ENCODE measurements at places on chromosomes 4 and X. TPM values are rescaled to one million over a fixed set of nuclear protein-coding genes. Genes with fewer than 3 reads are reported as not detected.

LRIT3 gene
- not detected for polyA plus RNA-seq

C4orf50 gene
- polyA plus RNA-seq = not detected

GJB1 gene
- not detected for polyA plus RNA-seq

SLC38A5 gene
- 20.0 TPM for polyA plus RNA-seq

MAGEA10 gene
- not detected for polyA plus RNA-seq

MED28 gene
- polyA plus RNA-seq = 8.8 TPM

BCAP31 gene
- polyA plus RNA-seq = 125 TPM

GAGE13 gene
- polyA plus RNA-seq = not detected

DNA sequence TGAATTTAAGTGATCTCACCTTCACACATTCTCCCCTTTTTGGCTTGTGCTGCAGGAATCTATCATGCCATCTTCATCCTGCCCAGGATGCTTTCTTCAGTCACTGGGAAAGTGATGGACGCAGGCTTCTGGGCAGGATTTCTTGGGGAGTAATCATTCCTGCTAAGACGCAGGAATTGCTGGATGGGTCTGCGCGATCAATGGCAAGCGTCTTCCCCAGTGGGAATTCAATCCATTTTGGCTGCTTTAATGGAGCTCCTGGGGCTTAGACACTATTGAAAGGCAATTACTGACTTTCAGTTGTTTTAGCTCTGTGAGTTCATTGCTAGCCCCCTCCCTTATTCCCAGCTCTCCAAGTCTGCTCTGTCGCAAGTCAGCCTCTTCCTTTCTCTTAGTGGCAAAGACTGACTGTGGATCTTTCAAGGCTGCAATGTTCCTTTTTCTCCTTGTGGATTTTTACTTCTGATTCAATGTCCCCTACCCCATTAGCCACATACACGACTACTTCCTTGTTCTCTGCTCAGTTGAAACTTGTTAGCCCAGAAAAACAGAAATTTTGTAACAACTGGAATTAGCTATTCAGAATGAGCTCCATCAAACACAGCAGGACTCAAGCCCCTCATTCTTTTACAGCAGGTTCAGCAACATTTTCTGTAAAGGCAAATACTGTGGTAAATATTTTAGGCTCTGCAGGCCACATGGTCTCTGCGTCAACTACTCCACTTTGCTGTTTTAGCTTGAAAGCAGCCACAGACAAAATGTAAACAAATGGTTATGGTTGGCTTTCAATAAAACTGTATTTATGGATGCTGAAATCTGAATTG lies 154.9 kb downstream of the ASB9 start:
- DNase-seq = no peak

DNA sequence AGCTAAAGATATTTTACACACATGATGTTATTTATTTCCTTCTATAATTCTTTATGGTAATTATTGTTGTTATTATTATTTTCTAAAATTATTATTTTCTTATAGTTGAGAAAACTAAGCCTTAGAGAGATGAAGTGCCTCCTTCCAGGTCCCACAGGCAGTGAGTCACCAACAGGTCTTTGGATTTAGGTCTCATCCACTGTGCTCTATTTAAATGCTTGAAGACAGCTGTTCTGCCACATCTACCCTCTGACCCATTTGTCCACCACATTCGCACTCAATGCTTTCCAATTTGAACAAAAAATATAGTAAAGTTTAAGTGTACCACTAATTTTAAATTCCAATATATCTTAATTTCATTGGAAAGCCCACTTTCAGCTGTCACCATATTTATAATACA lies 566.4 kb downstream of the PPARGC1A start:
- no peak for DNase-seq

- peak; percentile 66 for DNase-seq
These were observed 66.0 kb downstream of the CBLL2 start for GRCh38 chrX:22338740-22339139.

GRCh38 chr4:41512596-41512995 lies 25.4 kb upstream of the LIMCH1 start:
- DNase-seq = no peak

GRCh38 chrX:123590842-123591486 lies 141.9 kb downstream of the THOC2 start:
- DNase-seq = peak; percentile 22

DNA sequence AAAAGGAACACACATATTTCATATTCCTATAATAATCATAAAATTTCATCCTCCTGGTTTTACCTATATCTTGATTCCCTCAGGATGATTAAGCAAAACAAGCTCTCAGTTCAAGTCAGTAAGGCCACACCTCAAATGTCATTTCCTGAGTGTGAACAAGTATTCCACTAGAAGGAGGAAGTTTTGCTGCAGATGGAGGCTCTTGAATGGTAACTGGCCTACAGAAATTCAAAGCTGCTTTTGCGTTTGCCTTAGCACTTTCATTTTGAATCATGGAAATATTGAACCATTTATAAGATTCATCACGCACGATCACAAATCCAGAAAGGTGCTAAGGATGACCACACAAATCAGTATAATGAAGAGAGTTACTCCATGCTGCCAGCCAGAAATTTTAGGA lies 254.4 kb upstream of the CXXC4 start:
- no peak for DNase-seq

DNA sequence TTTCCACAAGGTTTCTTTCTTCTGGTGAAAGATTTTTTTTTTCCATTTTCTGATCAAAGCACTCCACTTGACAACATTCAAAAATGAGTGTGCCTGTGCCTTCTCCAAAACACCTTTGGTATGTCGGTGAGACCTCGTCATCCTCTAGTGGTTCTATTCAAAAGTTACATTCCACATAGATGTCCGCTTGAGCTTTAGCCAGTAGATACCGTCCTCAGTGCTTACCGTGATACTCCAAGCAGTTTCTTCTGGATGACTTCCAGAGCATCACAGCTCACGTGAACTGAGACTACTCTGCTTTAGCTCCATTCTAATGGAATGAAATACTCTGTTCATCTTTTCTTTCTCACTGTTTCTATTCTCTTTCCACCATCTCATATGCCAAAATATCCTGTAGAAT lies 38.2 kb upstream of the VEGFC start:
- DNase-seq = peak; percentile 32

GRCh38 chr4:52421811-52422213 lies 237.3 kb downstream of the USP46 start:
- no peak for DNase-seq

GRCh38 chrX:13151828-13152517 lies 107.6 kb upstream of the FAM9C start:
- peak; percentile 6 for DNase-seq

GRCh38 chr4:62288808-62289541 lies 1088.8 kb downstream of the ADGRL3 start:
- DNase-seq = no peak

DNA sequence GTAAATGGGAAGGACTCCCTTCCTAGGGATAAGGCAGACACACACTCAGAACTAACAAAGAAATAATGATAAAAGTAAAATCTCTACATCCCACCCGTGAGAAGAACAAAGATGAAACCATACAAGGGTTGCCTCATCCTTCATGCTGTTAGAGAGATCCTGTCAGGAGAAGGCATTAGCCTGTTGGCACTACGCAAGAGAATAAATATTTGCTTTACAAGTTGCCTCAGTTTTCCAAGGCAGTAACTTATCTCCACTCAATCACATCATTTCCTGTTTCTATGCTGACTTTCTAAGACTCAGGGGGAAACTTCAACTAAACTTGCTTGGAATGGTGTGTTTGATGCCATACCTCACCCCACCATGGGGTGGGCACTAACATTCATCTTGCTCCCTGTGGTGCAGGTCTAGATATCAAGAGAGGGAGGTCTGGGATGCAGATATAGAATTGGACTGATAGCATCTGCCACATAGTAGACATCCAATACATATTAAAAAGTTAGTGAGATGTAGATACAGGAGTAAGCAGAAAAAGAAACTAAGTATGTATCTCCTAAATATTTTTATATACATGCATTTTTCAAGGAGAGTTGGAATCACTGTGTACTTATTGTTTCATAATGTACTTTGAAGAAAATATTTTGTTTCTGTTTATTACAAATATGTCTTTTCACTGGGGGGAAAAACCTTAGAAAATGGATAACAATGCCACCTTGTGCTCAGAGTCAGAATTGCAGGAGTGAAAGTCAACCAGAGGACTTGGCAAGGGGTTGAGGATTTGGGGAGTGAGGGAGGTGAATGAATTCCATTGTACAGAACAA lies 57.2 kb upstream of the BEX4 start:
- DNase-seq = peak; percentile 27

DNA sequence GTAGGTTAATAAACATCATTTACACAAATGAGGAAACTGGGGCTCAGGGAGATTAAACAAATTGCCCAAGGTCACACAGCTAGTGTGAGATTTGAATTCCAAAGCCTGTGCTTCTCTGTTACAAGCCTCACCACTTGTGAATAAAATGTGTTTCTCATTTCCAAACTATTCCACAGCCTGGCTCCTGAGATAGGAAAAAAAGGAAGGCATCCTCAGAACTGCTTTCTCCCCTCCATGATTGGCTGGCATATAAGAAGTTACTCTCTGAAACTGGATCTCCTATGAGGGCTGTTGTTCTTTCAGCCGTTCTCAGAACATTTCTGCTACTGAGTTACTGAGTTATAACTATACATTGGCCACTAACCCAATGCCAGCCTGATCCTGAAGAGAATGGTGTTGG lies 237.9 kb downstream of the MAML3 start:
- DNase-seq = no peak

DNA sequence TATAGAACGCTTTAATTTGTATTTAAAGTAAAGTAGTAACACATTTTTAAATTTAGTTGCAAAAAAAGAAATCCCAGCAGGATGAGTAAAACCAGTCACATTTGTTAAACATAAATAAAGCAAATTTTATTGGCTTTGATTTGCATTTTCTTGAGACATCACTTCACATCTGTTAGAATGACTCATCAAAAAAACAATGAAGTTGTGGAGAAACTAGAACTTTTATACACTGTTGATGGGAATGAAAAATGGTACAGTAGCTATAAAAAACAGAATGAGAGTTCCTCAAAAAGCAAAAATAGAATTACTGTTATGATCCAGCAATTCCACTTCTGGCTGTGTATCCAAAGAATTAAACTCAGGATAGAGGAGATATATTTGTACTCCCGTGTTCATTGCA lies 454.0 kb upstream of the KLHL4 start:
- DNase-seq = no peak

DNA sequence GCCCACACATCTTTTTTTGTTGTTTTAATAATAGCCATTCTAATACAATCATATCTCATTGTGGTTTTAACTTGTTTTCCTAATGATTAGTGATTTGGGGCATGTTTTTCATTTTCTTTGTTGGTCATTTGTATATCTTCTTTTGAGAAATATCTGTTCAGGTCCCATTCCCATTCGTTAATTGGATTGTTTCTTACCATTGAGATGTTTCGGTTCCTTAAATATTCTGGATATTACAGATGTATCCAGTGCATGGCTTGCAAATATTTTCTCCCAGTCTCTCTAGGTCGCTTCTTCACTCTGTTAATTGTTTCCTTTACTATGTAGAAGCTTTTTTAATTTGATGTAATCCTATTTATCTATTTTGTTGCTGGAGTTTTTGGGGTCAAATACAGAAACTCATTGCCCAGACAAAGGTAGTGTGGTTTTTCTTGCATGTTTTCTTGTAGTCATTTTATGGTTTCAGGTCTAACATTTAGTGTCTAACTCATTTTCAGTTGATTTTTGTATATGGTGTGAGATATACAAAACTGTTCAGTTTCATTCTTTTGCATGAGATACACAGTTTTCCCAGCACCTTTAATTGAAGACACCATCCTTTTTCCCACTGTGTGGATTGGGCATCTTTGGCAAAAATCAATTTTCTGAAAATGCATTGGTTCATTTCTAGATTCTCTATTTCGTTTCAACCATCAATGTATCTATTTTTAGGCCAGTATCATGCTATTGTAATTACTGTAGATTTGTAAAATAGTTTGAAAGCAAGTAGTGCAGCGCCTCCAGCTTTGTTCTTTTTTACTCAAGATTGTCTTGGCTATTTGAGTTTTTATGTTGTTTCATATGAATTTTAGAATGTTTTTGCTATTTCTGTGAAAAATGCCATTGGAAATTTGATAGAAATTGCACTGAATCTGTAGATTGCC lies 195.9 kb downstream of the SCFD2 start:
- DNase-seq = no peak
